ENCODE measurements at places on chromosomes 5 and 9.

- DNase-seq, result peak; percentile 49
Measured at GRCh38 chr5:74626386-74627222, 13.9 kb downstream of the ENC1 start.

- peak; percentile 80 for DNase-seq
Measured at GRCh38 chr5:145887976-145888574, 15.3 kb upstream of the GRXCR2 start.

DNA sequence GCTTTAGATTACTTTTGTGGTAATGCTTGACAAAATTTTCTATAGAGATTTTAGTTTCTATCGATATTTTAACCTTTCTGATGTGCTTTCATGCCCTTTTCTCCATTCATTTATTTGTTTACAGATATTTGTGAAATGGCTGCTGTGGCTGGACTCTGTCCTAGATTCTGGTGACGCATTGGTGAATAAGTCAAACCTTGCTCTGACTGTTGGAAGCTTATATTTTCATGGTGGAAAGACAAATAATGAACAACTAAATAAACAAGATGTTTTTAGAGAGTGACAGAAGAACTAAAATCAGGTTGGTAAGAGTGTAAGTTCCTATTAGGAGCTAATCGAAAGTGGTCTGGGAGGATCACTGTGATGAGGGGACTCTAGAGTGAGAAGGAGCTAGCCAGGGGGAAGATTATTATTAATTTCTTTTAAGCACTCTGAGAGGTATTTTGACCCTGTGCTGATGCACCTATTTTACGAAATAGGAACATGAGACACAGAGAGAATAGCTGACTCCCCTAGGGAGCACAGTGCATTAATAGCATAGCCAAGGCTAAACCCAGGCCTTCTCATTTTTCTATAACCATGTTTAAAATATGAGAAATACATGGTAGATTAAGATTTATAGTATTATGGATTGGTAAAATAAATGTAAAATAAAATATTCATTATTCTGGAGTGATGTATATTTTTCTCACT, 411.9 kb upstream of the ARRDC3 start:
- DNase-seq, result no peak

DNA sequence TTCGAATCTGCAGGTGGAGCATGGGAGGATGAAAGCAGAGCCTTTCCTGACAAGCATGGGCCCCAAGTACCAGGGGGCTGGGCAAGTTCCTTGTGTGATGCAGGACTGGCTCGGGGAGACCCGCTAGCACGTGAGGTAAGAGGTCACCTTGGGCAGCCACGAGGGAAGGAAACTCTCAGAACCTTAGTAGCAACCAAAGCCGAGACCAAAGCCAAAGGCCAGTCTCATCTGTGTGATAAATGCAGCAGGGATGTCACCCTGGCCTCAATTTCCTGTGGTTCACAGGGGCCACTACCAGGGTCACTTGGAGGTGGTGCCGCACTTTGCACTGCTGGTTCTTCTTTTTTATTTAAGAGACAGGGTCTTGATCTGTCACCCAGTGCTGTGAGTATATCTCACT, 39.5 kb downstream of the PRRT1B start:
- DNase-seq, result no peak

- no peak for DNase-seq
Measured at GRCh38 chr9:13354733-13355132, 75.2 kb upstream of the MPDZ start.

DNA sequence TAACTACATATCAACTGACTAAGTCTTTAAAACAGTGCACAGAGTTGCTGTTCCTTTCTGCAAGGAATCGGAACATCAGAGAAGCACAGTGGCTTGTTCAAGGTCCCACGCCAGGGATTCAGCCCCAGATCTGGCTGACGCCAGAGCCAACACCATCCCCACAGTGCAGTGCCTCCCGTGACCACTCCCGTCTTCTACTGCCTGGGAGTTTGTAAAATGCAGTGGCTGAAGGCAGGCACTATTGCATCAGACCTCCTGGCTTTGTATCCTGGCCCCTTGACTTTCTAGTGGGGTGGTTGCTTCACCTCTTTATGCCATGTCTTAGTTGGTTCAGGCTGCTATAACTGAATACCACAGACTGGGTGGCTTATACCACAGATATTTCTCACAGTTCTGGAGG, 131.0 kb downstream of the NSG2 start:
- DNase-seq, result no peak

DNA sequence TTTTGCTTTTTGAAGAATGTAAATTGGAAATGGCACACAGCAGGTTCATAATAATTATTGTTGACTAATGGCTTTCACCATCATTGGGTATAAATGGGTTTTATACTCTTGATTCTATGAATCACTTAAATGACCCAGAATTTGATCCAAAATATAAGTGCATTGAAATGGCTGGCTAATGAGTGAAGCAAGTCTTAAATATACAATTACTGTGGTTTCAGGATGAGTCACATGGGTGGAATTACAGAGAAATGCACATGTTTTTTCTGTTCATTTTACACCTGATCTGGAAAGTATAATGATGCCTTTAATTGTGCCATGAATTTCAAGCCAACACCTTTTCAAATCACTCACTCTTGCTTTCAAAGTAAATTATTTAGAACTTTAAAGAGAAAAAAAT, 380.8 kb upstream of the CD180 start:
- no peak for DNase-seq

- DNase-seq, result no peak
Measured at GRCh38 chr9:81125446-81126092, 563.8 kb downstream of the TLE1 start.

GRCh38 chr5:149053072-149053695, 9.7 kb downstream of the SH3TC2 start:
- no peak for DNase-seq
